T-helper 2 cell treated with Interferon-gamma antibody and Interleukin-4, amounts not matched to agents 5 μg/mL and 100 μg/mL, for 36 hours (primary cell): ENCODE measurements at places on chromosomes 11 and 22.

DNA sequence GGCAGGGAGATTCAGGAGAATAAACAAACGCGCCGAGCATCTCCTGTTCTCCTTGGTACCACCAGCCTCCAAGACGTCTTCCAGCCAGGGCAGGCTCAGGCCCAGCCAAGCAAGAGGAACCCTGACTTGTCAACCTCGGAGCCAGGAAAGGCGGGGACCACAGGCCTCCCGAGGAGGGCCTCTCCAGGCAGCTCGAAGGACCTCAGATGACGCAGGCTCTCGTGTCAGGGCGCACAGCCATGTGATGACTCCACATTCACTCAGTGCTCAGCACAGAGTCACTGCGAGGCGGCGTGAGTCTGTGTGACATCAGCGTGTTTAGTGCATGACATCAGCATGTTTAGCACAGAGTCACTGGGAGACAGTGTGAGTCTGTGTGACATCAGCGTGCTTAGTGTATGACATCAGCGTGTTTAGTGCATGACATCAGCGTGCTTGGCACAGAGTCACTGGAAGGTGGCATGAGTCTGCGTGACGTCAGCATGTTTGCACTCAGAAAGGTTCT, 241.4 kb downstream of the BRD1 start:
- no peak for DNase-seq

DNA sequence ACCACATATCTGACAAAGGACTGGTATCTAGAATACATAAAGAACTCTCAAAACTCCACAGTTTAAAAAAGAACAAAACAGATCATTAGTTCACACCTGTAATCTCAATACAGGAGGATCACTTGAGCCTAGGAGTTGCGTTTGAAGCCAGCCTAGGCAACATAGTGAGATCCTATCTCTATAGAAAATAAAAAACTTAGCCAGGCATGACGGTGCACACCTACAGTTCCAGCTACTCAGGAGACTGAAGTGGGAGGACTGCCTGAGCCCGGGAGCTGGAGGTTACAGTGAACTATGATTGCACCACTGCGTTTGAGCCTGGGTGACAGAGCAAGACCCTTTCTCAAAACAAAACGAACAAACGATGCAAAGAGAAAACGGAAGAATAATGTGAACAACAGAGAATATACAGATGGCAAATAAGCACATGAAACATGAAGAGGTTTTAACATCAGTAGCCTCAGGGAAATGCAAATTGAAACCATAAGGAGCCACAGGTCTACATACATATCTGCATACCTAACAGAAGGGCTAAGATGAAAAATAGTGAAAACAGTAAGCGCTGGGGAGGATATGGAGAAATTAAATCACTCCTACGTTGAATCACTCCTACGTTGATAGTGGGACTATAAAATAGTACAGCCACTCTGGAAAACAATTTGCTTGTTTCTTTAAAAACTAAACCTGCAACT, 70.7 kb downstream of the DGCR2 start:
- DNase-seq, result no peak

- no peak for DNase-seq
Observed at GRCh38 chr11:68661697-68662603, 22.4 kb upstream of the GAL start.

DNA sequence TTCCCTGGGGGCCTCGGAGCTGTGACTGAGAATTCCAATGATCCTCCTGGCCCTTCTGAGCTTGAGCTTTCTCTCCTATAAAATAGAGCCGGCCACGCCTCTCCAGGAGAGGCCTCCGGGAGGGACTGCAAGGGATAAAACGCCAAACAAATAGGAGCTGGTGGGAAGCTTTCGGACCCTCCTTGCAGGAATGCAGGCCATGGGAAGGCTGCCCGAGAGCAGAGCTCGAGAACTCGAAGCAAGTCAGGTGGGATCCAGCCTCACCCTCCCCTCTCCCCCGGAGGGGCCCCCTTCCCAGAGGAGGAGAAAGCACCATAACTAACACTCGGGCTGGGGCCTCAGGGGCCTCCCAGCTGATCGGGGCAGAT, 34.6 kb downstream of the FLRT1 start:
- no peak for DNase-seq

DNA sequence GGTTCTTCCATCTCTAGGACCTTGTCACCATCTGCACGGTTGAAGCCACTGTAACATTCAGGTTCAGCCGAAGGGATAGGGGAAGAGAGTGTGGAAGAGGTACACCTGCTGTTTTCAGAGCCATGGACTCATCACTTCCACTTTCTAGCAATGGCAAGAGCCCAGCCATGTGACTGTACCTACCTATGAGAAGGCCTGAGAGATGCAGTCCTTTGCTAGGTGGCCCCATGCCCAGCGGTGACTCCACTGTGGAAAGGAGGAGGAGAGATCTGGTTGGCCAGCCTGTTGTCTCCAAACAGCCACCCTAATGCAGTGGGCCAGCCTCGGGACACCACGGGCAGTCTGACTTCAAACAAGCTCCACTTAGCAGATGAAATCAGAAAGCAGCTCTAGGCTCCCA, 16.0 kb downstream of the RASD2 start:
- no peak for DNase-seq

- DNase-seq, result peak; percentile 10
Observed at GRCh38 chr11:6269994-6270393, 10.4 kb downstream of the CCKBR start.

GRCh38 chr11:104524254-104524653, 360.3 kb upstream of the PDGFD start:
- DNase-seq, result no peak

GRCh38 chr11:1834062-1834610, 654 bp upstream of the SYT8 start:
- no peak for DNase-seq

DNA sequence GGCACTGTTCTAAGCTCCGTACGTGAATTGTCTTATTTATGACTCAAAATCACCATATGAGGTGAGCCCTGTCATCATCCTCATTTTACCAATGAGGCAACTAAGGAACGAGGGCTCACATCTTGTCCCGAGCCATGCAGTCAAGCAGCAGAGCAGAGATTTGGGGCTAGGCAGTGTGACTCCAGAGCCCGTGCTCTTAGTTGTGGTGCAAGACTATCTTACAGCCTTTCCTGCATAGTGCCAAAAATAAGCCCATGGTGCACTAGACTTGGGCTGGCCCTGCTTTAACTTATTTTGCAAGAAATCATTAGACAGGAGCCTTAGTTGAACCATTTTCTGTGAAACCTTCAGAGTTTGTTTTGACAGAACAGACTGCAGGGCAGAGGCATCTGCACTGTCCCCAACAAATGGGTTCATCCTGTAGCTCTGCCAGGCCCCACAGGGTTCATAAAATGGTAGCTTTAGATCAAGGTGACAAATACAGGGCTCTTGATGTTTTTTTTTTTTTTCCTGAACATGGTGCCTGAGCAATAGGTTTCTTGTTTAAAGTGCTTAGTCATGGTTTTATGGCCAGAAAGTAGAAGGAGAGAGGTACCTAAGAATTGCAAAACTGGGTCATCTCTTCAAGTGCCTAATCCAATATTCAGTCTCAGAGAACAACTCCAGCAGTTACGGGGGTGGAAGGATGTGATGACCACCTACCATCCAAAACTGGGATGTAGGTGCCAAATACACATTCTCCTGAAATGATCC, 56.6 kb downstream of the BMAL1 start:
- no peak for DNase-seq

GRCh38 chr11:111327908-111328624, 29.7 kb downstream of the POU2AF3 start:
- no peak for DNase-seq

DNA sequence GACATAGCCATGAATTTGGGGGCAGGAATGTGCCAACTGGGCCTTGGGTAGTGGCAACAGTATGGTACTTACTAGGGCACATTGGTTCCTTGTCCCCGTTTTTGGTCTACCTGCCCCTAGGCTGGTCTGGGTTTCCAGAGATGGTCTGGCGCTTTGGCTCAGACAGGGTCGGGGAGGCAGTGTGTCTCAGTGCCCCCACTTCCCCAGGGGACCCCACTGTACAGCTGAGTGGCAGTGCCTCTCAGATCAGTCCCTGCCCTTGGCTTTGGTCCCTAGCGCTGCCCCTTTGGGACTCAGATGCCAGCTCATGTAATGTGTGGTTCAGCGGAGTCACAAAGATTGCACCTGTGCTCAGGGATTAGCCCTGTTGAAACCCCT, 3.3 kb downstream of the RIC8A start:
- no peak for DNase-seq

- peak; percentile 59 for DNase-seq
Observed at GRCh38 chr11:34208266-34209135, 103.1 kb downstream of the NAT10 start.

GRCh38 chr11:110434952-110435779, 5.4 kb downstream of the FDX1 start:
- no peak for DNase-seq

- DNase-seq, result no peak
Observed at GRCh38 chr11:35340071-35340470, 79.3 kb downstream of the SLC1A2 start.

DNA sequence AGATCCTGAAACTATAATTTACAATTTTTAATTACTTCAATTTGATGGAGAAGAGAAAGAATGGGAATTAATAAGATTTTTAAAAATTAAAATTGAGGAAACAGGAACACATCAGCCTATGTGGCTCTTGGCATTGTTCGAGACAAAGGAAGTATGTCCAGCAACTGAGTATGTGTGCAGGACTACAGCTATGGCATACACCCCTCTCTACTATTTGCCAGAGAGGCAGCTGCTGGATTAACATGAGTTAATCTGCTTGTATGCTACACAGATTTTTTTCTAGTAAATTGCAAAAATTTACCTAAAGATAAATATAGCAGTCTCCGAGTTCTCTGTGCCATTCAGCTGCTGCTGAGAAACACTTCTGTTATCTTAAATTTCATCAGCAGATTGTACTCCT, 70.6 kb downstream of the PHF21A start:
- DNase-seq, result no peak

- no peak for DNase-seq
Observed at GRCh38 chr11:57330029-57330428, 5.3 kb upstream of the TNKS1BP1 start.

DNA sequence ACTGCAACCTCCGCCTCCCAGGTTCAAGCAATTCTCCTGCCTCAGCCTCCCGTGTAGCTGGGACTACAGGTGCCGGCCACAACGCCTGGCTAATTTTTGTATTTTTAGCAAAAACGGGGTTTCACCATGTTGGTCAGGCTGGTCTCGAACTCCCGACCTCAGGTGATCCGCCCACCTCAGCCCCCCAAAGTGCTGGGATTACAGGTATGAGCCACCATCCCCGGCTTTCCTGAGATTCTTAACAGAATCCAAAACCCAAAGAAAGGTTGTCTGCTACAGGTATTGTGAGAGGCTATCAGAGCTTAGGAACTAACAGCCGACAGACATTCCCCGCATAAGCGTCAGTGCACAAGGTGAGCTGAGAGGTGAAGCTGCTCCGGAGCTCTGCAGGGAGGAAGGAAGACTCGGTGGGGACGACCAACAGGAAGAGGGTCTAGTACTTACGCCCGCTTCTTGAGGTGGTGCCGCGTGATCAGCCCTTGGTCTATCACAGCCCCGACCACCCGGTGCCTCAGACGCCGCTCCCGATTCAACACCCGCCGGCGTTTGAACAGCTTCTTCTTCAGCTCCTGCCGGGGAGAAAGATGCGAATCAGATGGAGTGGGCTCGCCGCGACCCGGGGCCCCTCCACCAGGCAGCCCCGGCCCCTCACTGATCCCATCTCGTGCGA, 470 bp downstream of the C11orf98 start:
- DNase-seq, result no peak

DNA sequence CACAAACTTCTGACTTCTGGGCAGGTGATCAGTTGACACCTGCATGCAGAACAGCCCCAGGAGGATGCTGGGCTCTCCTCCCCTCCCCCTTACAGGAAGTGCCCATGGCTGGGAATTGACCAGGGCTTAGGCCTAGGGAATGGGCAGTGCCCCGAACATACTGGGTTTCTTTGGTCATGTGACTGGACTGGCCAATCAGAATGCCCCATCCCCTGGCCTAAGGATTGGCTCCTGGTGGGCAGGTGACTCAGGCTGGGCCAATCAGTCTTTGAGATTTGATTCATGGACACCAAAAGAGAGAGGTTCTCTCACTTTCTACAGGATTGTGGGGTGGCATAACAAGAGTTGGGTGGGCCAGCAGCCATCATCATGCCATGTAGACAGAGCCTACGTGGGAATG, 37.1 kb downstream of the MCM5 start:
- DNase-seq, result no peak

DNA sequence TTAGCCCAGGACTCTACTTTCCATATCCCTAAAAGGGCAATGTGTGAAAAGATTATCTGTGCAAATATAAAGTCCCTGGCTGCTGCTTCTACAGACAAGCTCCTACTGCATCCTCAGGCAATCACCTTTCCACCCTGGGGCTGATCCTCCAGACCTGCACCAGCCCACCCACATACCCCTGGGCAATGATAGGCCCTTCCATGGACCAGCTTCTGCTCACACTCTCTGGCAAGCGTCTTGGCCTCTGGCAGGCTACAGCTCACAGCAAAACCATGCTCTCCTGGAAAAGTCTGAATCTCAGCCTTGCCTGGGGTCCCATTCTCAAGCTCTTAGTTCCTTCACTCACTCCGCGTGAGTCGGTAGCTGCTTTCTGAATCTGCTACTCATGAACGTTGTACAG, 69.5 kb downstream of the IGLL5 start:
- DNase-seq, result no peak

DNA sequence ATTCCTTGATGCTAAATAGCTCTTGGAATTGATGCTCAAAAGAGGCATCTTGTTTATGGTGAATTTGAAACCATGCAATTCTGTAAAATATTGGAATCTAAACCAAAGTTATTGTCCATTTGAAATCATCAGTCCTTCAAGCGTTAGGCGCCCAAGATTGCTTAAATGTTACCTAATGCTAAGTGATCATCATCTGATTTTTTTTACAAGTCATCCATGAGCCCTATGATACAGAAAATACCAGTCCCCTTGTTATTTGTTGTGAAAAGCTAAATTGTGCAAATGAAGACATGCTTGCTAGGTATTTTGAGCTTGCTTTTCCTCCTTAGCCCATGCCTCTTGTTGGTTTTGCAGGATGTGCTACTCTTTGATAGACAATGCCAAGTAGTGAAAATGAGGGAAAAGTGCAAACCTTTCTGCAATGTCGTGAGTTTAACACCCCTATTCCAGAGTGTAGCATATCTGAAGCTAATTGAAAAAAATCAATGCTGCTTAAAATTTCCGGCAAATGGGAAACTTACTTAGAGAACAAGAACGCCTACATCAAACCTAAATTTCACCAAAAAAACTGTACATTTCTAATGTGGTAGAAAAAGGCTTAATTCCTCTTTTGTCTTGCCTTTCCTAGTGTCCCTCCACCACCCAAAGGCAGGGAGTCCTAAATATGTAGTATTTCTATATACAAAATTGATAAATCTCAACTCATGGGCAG, 1.9 kb downstream of the GRK3 start:
- no peak for DNase-seq

DNA sequence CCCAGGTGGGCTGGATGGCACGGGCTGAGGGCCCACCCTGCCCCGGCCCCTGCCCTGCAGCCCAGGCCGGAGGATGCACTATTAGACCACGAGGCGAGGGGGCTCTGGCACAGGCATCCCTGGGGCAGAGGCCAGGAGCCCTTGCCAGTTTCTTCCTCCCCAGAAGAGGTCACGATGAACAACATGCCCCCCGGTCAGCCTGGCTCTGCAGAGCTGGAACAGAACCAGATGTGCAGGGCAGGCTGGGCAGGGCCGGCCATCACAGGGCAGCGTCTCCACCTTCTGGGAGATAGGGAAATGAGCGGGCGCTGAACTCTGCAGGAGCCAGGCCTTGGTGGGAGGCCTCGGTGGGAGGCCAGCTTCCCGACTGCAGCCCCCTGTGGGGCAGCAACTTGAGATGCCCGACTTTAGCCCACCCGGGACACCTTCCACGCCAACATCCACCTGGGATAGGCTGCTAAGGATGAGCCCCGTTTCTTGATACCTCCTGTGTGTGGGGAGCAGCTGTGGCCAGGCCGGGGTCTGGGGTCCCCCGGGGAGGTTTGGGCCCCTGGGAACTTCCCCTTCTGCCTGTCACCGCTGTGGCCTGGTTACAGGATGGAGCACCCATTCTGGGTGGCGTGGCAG, 21.8 kb upstream of the GNB1L start:
- no peak for DNase-seq
